EL (cell line): ENCODE measurements at places on chromosomes 6 and 20.

- no peak for DNase-seq
Observed at GRCh38 chr6:145267076-145267867, 468.0 kb downstream of the EPM2A start.

DNA sequence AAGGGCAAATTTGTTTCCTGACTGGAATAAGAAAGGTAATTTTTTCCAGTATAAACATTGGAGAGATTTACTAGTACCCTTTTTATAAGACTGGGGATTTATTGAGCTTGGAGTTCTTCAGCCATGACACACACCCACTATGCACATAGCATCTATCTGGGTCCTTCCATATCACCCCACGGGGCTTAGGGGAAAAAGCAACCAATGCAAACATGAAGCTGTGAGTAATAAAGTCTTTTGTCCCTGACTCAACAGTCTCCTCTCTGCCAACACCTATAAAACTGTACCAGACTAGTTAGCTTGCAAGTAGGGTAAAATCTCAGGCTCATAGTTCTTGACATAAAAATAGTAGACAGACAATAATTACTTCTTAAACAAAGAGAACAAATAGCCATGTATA is 23.4 kb downstream of the COL21A1 start:
- peak; percentile 69 for DNase-seq

GRCh38 chr6:66638099-66638498 is 931.1 kb upstream of the EYS start:
- no peak for DNase-seq

DNA sequence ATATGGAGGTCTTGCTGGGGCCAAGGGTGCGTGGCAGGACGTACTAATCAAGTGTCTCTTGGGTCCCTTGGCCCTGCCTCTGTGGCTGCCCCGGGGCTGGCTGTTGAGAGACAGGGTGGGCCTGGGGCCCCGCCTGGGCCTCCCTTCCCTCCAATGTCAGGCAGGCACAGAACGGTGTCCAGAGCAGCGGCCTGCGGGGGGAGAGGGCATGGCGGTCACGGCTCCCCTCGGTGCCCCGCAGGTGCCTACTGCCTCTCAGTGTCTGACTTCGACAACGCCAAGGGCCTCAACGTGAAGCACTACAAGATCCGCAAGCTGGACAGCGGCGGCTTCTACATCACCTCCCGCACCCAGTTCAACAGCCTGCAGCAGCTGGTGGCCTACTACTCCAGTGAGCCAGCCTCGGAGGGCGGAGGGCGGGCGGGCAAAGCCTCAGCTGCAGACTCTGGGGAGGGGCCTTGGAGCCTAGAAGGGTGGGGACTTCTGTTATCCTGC is 50.0 kb downstream of the SRC start:
- DNase-seq, result no peak
